ENCODE measurements at places on chromosomes 16 and 17.

GRCh38 chr16:65213866-65214595, 92.2 kb upstream of the CDH11 start:
- no peak for DNase-seq

DNA sequence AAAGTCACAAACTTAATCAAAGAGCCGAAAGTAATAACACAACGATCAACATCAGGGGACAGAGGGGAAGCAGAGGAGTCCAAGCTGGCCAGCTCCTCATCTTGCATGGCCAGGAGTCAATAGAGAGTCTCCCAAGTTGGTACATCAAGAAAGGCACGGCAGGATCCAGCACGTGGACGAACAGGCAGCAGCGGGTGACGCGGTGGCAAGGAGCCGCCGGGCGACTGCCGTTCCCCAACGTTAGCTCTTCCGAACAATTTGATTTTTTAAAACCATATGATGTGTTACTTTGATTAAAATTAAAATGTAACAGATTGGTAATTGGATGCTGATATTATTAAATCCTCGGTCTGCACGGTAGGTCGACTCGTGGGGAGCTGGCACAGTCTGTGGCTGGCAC, 81.8 kb upstream of the DOC2B start:
- no peak for DNase-seq

DNA sequence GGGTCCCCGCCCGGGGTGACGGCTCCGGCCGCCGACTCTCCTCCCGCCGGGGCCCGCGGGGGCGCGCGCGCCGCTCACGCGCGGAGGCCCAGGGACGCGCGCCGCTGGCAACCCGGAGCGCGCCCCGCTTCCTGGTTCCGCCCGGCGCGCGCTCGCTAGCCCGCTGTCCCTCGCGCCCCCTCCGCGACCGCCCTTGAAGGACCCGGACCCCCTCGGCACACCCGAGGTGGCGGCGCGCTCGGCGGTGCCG, at the start of gene STAT5B:
Gene STAT5B, minus strand, starts transcription at position 33 of the 250 bp plus-strand sequence. CDS start 44,264 bp downstream, outside the sequence.
- peak; percentile 53 for DNase-seq

DNA sequence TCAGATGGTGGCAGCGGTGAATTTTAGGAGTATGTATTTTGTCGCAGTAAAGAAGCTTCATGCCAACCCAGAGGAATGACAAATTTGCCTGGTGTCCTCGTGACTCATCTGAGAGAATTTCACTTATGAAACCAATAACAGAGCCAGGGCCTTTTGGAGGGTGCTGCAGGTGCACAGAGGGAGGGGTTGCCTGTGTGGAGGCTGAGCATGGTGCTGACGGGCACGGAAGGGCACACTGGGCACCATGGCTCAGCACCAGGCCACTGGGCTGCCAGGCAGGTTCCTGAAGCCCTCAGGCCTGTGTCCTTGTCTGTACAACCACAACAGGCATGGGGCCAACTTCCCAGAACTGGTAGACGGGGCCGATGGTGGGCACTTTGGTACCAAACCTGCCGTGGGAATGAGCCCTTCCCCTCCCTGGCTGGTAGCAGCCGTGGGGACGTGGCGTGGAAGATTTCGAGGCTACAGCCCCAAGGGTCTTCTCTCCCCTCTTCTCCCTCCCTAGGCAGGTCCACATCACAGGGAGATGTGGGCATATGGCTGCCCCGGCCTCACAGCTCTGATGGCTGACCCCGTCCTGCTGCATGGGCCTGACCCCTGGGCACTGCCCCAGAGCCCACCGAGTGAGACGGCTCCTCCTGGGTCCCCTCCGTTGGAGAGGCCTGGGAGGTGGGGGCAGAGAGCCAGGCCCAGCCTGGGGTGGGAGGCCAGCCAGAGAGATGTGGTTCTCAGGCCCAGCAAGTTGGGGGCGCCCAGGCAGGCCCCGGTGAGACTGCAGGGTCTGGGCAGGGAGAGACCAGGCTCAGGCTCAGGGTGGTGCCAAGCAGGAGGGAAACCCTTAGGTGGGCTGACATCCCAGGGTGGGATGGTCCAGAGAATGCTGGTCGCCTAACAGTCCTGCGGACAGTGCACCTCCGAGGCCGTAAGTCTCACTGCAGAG, 30.2 kb upstream of the ZNF469 start:
- DNase-seq = no peak

DNA sequence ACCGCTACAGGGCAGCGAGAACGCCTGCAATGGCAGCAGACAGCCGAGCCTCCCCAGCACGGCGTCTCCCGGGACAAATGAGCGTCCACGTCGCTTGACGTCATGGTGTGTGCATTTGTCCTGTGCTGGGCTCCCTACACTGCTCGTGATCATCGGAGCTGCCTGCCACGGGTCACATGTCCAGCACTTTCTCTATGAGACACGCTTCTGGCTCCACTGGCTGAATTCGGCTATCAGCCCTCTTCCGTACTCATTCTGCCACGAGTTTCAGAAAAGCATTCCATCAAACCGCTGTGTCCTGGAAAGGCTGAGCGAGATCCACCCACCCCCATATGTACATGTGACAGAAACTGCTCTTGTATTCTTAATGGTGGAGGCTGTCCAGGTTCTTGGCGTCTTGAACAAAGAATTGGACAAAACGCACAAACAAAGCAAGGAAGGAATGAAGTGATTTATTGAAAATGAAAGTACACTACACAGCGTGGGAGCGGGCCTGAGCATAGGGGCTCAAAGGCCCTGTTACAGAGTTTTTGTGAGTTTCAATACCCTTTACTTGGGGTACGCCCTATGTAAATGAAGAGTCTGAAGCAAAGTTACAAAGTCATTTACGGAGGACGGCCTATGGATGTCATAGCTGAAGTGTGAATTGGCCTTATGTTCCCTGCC, 28.5 kb upstream of the SHCBP1 start:
- no peak for DNase-seq

DNA sequence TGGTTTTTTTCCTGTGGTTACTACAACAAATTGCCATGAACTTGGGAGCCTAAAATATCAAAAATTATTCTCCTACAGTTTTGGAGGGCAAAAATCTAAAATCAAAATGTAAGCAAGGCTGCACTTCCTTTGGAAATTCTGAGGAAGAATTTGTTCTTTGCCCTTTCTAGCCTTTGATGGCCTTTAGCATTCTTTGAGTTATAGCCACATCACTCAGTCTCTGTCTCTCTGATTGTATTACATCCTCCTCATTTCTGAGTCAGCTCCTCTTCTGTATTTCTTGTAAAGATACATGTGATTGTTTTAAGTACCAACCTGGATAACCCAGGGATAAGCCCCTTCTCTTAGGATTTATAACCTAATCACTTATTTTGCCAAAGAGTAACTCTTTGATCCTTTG, 282.0 kb downstream of the BCAS3 start:
- DNase-seq = no peak

DNA sequence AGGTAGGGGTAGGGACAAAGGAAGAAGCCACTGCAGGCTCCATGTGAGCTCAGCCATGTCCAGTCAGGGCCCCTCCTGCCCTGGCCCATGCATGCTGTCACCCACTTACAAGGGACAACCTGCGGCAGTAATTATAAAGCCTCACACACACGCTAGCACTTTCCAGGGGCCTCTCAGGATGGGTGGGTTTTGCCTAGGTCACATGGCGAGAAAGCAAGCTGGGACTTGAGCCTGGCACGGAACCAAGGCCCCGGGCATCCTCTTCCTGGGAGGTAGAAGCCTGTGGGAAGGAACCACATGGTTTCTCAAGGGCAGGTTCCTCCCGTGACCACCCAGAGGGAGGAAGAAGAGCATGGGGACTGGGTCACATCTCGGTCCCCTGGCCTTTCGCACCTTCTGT, 7.0 kb downstream of the ZNF319 start:
- no peak for DNase-seq

DNA sequence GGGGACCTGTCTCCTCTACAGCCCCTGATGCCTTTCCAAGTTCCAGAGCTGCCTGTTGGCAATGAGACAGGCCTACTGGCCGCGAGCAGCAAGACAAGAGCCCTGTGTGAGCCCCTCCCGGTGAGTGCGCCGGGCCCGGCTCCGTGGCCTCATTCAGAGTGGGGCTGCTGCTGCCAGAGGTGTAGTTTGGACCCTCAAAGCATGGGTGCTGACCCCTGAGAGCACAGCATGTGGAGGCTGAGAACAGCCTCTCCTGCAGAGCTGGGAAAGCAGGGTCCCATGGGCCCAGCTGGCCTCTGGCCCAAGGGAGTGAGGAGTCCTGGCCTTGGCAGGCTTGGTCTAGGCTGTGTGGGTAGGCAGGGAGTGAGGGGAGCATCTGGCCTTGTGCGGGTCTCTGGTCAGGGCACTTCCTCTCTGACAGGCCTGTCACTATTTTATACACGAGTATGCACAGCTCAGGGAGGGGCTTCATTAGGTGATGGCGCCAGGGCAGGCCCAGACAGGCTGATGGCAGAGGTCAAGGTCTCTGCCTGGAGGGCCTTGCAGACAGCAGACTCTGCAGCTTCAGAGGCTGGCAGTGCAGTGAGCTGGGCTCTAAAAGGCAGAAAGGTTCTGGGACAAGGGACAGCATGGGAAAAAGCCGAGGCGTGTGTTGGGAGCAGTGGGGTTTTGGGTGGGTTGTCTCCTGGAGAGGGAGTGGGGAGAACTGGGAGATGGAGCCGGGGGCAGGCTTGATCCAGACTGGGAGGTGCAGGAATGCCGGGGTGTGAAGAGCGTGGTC, 43.4 kb downstream of the ADCY7 start:
- DNase-seq = no peak

GRCh38 chr16:769184-769784, 8.8 kb downstream of the MSLN start:
- DNase-seq = no peak

DNA sequence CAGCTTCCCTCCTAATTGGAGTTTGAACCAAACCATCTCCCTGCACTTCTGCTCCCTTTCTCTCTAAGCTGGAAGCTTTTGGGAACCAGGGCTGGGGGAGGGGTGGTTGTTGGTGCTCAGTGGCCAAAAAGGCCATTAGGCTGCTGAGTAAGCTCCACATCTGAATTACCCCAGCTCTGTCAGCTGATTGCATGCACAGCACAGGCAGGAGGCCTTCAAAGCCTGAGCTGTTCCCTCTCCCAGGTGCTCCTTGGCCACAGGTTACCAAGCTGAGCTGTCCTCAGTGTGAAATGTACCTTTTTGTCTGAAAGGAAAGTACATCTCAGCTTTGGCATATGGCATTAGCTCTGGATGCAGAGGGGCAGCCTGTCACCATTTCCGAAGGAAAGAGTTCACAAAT, 6.2 kb upstream of the TBKBP1 start:
- no peak for DNase-seq

- no peak for DNase-seq
Measured at GRCh38 chr16:12231666-12232065, 255.1 kb downstream of the SNX29 start.

- DNase-seq = no peak
Measured at GRCh38 chr16:88767546-88768070, 17.4 kb downstream of the PIEZO1 start.

- no peak for DNase-seq
Measured at GRCh38 chr17:43530288-43531081, 15.7 kb downstream of the ETV4 start.

- DNase-seq = no peak
Measured at GRCh38 chr16:48448841-48449481, 63.7 kb upstream of the SIAH1 start.

DNA sequence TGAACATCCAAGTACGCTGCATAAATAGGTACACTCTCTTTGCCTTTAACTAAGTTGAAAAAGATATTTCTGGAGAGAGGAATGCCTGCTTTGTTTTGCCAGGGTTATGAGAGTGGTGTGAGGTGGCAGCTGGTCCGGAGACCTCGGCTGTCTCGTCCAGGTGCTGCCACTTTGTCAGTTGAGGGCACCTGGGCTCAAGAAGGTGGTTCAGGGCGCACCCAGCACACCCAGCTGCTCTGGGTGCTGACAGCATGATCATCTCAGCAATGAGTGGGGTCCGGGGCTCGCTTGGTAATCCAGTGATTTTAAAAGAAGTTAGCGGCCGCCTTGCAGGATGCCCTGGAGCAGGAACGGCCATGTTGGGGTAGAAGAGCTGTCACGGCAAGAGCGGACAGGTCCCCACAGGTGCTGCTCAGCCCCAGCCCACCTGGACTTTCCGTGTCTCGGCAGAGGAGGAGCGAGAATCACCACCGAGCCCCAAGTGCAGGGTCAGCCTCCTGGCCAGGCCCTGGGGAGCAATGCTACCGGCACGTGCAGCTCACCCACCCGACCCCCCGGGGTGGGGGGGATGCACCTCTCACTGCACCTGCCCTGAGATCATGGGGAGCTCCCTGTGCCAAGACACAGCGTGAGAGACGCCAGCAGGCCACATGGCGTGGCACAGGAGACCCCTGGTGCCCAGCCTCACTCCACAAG, 67.4 kb upstream of the CHMP6 start:
- no peak for DNase-seq

DNA sequence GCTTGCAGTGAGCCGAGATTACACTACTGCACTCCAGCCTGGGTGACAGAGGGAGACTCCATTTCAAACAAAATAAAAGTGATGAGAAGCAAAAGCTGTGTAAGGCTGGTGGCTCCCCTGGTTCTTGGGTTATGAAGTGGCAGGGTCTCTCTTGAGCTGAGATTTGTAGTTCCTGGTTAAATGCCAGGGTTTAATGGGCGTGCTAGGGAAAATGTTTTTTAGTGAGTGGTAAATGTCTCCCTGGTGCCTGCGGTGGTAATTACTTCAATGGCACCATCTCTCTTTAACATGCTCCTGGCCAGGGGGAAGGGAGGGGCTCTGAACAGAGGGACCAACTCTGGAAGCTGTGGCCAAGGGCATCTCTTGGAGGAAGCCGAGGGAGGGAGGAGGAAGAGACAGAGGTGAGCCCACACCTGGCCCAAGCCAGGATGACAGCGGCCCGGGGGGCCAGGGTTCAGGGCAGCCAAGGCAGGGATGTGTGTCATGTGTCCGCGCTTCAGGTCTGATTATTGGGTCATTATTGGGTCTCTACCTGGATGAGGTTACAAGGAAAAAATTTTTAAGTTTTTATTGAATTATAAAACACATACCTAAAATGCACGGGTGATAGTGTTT, 17.8 kb upstream of the RPL38 start:
- no peak for DNase-seq

DNA sequence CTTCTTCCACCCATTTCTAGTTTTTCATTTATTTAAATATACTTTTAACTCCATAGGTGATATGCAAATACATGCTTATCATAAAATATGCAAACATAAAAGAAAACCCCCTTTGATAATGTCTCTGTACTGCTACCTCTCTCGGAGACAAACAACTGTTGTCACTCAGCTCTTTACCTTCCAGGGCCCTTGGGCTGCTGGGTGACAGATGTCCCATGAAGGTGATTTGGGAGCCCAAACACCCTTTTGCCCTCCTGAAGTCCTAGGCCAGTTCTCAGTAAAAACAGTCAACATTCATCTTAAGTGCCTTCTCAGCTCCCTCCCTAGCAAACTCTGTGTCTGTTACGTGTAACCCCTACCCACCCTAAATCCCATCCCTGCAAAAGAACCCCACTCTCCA, 37.5 kb downstream of the CHD9 start:
- no peak for DNase-seq

GRCh38 chr17:73011016-73011486, 81.4 kb downstream of the SLC39A11 start:
- DNase-seq = no peak

DNA sequence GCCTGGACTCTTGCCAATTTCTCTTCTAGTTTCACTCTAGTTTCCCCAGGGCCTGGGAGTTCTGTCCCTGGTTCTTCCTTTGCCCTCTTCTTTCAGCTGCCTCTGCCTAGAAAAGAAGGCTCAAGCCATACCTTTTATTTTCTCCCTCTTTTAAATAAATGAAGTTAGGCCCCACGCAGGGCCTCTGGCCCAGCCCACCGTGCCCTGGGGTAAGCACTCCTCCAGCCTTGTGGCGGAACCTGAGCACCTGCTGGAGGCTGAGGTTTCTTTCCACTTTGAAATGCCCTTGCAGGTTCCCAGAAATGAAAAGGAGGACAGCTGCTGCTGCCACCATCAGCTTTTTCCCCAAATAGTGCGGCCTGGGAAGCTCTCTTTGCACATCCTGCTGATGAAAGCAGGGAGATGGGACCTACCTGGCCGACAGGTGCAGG, 139.4 kb downstream of the CCDC182 start:
- DNase-seq = no peak
